ENCODE measurements at places on chromosomes 16 and 17. TPM values are rescaled to one million over a fixed set of nuclear protein-coding genes. Genes with fewer than 3 reads are reported as not detected.

The VWA3A gene
- 0.08 TPM for polyA plus RNA-seq

The TEX19 gene
- not detected for polyA plus RNA-seq

The AURKB gene
- not detected for polyA plus RNA-seq

The KRTAP9-2 gene
- not detected for polyA plus RNA-seq

The CCDC144A gene
- polyA plus RNA-seq, result 0.13 TPM

The FAM234A gene
- polyA plus RNA-seq, result 24.5 TPM

The HAP1 gene
- not detected for polyA plus RNA-seq

The ABCA3 gene
- polyA plus RNA-seq, result not detected

The KRT33B gene
- polyA plus RNA-seq, result not detected

The KCNJ18 gene
- not detected for polyA plus RNA-seq

The ATP2C2 gene
- polyA plus RNA-seq, result not detected

The SMTNL2 gene
- not detected for polyA plus RNA-seq

The MYADML2 gene
- polyA plus RNA-seq, result not detected

The HOXB2 gene
- 7.1 TPM for polyA plus RNA-seq

The MAP2K6 gene
- 13.7 TPM for polyA plus RNA-seq

The NOS2 gene
- polyA plus RNA-seq, result not detected

The MGAT5B gene
- polyA plus RNA-seq, result not detected

The GUCY2D gene
- polyA plus RNA-seq, result not detected

The OR1F1 gene
- polyA plus RNA-seq, result not detected

The SLC47A2 gene
- polyA plus RNA-seq, result not detected

The PABPN1L gene
- not detected for polyA plus RNA-seq

The CCL7 gene
- not detected for polyA plus RNA-seq

The ADAD2 gene
- not detected for polyA plus RNA-seq

The TK1 gene
- 3.2 TPM for polyA plus RNA-seq

The TMEM106A gene
- 9.1 TPM for polyA plus RNA-seq

The RAMP2 gene
- not detected for polyA plus RNA-seq

The ZACN gene
- not detected for polyA plus RNA-seq

The MLST8 gene
- 43.1 TPM for polyA plus RNA-seq

Data from naive B cell (primary cell).